Stimulated activated CD4-positive, alpha-beta T cell treated with anti-CD3 and anti-CD28 coated beads, Interleukin-1b, Interleukin-23, amount 100 ng/mL, for 1 hour (primary cell): ENCODE measurements at places on chromosomes 7 and 10.

GRCh38 chr7:112509402-112509801, 28.6 kb downstream of the LSMEM1 start:
- DNase-seq: no peak

- DNase-seq: no peak
These were observed 176.8 kb downstream of the PRKG1 start for GRCh38 chr10:51251110-51251509.

- DNase-seq: no peak
These were observed 511 bp upstream of the NRP1 start for GRCh38 chr10:33334805-33335550.

DNA sequence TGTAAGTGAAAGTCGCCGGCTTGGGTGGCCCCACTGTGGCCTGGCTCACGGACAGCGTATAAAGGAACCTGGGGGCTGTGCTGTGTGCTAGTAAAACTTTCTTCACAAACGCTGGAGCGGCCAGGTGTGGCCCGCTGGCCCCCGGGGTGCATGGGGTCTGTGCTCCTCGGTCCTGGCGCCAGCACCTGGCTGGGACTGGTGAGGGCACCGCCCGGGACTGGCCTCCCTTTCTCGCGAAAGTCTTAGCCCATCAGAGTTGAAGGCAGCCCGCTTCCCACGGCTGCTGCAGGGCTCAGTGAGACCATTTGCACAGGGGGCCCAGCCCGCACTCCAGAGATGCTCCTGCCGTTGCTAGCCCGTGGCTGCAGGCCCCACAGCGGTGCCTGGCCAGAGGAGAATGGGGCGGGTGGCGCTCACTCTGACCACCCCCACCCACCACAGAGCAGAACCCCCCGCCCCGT, 5.8 kb downstream of the PWWP2B start:
- no peak for DNase-seq

DNA sequence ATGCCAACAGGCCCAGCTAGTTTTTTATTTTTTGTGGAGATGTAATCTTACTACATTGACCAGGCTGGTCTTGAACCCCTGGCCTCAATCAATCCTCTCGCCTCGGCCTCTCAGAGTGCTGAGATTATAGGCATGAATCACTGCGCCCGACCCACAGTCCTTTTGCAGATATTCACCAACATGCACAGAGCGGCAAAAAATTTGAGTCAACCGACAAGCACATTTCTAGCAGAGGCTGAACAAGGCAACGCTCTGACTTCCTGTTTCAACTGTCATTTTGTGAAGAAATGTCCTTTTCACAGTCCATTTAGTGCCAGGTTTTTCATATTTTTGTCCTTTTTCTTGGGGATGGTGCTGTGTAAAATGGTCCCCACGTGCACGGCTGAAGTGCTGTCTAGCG, 71.1 kb upstream of the KAT6B start:
- DNase-seq: no peak

DNA sequence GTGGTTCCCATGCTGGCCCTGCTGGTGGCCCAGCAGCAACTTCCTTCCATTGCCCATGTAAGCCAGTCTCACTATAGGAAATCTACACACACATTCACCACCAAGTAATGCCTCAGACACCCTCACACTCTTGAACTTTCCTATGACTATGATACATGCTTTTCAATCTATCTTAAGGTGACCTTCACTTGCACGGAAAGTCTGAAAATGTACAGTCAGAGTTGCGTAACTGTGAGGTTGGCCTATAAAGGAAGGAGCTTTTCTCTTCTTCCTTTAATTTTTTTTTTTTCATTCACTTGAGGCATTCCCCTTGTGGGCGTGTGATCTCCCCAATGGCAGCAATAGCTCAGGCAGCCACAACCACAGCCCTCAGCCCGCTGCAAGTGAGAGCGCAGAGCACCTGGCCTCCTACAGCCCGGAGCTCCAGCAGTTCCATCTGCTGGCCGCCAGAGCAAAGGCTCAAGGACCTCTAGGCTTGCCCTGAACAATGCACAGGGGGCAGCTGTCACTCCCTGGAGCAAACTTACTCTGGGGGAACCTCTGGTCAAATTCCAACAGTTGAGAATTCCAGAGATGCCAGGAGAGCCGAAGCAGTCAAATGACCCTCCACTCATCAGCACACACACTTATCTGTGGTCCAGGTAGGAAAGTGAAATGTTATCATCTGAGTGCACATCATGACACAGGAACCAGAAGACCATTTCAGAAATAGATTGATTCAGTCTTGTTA, 123.1 kb upstream of the ADO start:
- peak; percentile 41 for DNase-seq

DNA sequence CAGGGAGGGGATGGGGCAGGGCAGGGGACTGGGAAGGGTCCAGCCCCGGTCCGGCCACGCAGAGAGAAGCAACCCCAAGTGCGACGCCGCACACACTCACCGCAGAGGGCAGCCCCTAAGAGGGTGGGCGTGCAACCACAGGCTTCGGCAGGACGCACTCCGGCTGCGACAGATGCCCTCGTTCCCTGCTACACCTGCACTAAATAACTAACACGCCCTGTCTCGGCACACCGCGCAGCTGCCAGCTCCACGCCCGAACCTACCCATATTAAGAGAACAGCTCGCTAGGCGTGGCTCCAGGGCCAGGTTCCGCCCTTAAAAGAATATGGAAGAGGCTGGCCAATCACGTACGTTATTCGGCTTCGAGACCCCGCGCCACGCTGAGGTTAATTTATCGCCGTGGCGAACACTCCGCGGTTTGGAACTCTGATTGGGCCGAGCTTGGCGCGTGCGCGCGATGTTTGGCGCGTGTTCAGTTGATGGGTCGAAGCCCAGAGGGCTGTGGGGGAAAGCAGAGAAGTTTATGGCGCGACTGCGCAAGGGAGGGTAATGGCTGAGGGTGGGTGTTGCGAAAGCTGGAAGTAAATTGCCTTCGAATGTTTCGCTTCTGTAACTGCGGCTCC, 91.1 kb downstream of the OR13A1 start:
- DNase-seq: no peak

- no peak for DNase-seq
These were observed 50.8 kb upstream of the ZNF32 start for GRCh38 chr10:43699516-43699915.

DNA sequence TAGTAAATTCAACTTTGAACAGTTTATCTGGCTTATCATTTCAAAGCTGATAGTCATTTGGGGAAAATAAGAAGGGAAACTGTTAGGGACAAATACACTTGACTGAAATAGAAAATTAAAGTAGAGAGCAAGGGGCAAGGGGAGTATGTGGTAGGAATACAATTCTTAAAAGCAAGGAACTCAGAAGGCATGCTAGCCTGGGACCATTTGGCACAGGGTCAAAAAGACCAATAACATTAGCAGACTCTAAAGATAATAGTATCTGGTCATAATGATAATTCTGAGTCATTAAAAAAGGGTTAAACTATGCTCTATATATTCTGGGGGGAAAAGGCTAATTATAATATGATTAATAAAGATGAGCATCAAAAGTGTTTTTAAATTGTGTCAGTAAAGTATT, 112.2 kb downstream of the CNOT4 start:
- DNase-seq: no peak

DNA sequence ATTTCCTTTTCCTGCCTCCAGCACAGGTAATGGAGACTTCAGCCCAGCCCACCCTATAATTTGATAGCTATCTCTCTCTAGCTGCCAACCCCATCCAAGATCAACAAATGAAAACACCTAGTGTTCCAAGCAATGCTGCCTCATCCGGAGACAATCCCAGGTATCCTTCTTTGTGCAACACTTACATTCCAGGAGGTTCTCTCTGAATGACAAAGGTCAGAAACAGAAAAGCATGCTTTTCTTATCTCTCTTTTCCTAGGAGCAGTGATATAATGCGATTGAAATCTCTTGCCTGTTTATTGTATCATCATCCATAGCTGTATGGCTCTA, 699.3 kb downstream of the INHBA start:
- no peak for DNase-seq
